ENCODE measurements at places on chromosomes 7 and 10. TPM values are rescaled to one million over a fixed set of nuclear protein-coding genes. Genes with fewer than 3 reads are reported as not detected.

The VSTM4 gene
- 1.8 TPM for total RNA-seq

The GPR85 gene
- total RNA-seq = 3.1 TPM

DNA sequence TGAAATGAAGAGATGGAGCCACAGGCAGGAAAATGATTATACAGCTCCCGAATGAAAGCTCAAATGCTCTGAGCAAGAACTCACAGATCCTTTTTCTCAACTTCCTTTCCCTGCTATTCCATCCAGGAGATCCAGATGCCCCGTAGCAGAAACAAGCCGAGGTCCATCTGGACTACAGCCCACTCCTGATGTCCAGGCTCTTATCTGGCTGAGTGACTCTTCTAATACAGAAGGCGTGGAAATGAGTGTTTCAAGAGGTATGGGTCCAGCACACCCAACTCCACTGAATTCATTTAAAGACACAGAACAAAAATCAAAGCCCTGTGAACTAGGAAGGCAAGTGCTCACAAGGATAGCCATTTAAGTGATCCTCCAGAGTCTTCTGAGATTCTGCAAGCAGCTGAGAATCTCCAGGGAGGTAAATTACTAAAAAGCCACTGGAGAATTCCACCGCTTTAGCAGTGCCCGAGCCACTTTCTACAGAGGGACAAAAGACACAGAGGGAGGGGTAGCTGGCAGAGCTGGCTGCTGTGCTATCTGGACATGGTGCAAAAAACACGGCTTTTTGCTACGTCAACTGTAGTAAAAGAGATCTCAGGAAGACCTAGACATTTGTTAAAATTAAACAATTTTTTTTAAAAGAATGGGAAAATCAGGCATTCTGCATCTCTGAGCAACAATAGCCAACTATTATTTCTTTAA lies 24.5 kb downstream of the FAM171A1 start:
- no peak for DNase-seq
- H3K4me3 ChIP-seq = no peak overlapping the region
- H3K4me1 ChIP-seq = no peaks in the 10 kb centered on the region
- no peaks in the 10 kb centered on the region for H3K36me3 ChIP-seq
- H3K27ac ChIP-seq = no peak overlapping the region
- H3K27me3 ChIP-seq = no peaks in the 10 kb centered on the region

GRCh38 chr7:76403780-76404494 lies 5.6 kb downstream of the SSC4D start:
- no peaks in the 10 kb centered on the region for H3K4me1 ChIP-seq
- DNase-seq = no peak
- no peaks in the 10 kb centered on the region for H3K27me3 ChIP-seq
- no peaks in the 10 kb centered on the region for H3K36me3 ChIP-seq
- no peak overlapping the region for H3K4me3 ChIP-seq
- H3K27ac ChIP-seq = no peak overlapping the region

- no peaks in the 10 kb centered on the region for H3K4me1 ChIP-seq
- no peaks in the 10 kb centered on the region for H3K27me3 ChIP-seq
- DNase-seq = no peak
- H3K36me3 ChIP-seq = no peaks in the 10 kb centered on the region
- no peak overlapping the region for H3K27ac ChIP-seq
Measured at GRCh38 chr7:16926283-16926682, 44.5 kb upstream of the AGR3 start.

GRCh38 chr10:6418613-6419216 lies 161.4 kb downstream of the PRKCQ start:
- H3K4me1 ChIP-seq = no peaks in the 10 kb centered on the region
- no peak overlapping the region for H3K4me3 ChIP-seq
- no peak for DNase-seq
- no peaks in the 10 kb centered on the region for H3K27me3 ChIP-seq

DNA sequence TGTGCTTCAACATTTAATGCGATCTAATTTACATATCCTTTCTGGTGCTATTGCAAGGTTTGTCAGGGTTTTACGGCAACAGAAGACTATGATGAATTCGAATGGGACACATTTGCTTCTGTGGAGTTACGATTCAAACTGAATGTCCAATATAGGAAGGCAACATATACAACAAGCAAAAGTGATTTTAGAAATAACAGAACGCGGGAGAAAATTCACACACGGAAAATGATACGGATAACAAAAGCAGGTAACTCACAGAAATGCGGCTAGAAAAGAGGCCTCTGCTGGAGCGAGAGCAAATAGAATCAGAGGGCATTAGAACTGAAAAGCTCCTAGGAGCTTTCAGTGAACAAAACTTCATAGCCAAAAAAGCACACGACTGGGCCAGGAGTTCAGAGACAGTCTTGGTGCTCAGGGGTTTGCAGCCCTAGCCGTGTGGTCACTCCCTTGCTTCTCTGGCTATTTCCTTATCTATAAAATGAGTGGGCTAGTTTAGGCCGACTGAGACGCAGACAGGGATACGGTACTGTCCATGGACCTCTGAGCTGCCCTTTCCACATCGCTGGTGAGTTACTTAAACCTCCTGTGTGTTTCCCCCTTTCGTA lies 557 bp upstream of the TAX1BP1 start:
- no peaks in the 10 kb centered on the region for H3K27me3 ChIP-seq
- DNase-seq = no peak
- H3K4me1 ChIP-seq = peaks cover 18% of the 10 kb centered on the region
- peak overlapping the region; percentile 96 for H3K4me3 ChIP-seq
- peak overlapping the region; percentile 97 for H3K27ac ChIP-seq

DNA sequence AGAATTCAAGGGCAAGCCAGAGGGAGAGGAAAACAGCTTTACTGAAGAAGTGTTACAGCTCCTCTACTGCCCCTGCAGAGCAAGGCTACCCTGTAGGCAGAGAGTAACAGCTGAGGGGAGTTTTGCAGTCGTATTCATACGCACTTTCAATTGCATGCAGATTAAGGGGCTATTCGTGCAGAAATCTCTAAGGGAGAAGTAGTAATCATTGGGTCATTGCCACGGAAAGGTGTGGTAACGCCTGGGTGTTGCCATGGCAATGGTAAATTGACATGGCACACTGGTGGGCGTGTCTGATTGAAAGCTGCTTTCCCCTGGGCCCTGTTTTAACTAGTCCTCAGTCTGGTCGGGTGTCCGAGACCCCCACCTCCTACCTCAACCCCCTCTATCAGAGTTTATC lies 227.2 kb downstream of the NSUN6 start:
- no peaks in the 10 kb centered on the region for H3K4me1 ChIP-seq
- H3K4me3 ChIP-seq = no peak overlapping the region
- H3K27me3 ChIP-seq = no peaks in the 10 kb centered on the region
- no peak overlapping the region for H3K27ac ChIP-seq

DNA sequence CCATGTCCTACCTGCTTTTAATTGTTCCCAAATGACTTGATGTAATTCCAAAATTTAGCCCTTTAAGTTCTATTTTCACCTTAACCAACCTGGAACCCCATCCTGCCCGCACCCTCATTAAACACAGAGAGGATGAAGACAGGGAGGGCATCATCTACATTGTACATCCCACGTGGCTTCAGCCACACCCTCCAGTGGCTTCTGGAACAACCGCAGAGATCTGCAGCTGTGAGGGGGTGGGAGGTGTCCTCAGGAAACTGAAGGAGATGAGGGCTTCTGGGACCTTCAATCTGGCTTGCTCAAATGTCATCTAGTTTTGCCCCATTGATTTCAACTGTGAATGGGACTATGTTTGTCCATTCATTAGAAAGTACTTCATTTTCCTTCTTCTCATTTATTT lies 39.0 kb downstream of the AKR1B1 start:
- H3K27me3 ChIP-seq = no peaks in the 10 kb centered on the region
- no peak overlapping the region for H3K4me3 ChIP-seq
- no peaks in the 10 kb centered on the region for H3K4me1 ChIP-seq
- no peak overlapping the region for H3K27ac ChIP-seq
- DNase-seq = no peak

The ADIRF gene
- total RNA-seq = 41.6 TPM

GRCh38 chr7:34493752-34494151 lies 164.3 kb upstream of the NPSR1 start:
- no peak overlapping the region for H3K4me3 ChIP-seq
- H3K27ac ChIP-seq = no peak overlapping the region
- no peaks in the 10 kb centered on the region for H3K27me3 ChIP-seq

- no peaks in the 10 kb centered on the region for H3K27me3 ChIP-seq
- peak within 1 kb of the TSS; percentile 81 for H3K27ac ChIP-seq
- H3K36me3 ChIP-seq = no peaks in the 10 kb centered on the region
- DNase-seq = peak; percentile 79
- peak within 1 kb of the TSS; percentile 93 for H3K4me3 ChIP-seq
- H3K4me1 ChIP-seq = peaks cover 19% of the 10 kb centered on the region
Measured at GRCh38 chr7:72924733-72925545, at the start of gene POM121. Gene POM121, plus strand, starts transcription at chr7:72925095. Its CDS starts 27 bp downstream, at chr7:72925122.

DNA sequence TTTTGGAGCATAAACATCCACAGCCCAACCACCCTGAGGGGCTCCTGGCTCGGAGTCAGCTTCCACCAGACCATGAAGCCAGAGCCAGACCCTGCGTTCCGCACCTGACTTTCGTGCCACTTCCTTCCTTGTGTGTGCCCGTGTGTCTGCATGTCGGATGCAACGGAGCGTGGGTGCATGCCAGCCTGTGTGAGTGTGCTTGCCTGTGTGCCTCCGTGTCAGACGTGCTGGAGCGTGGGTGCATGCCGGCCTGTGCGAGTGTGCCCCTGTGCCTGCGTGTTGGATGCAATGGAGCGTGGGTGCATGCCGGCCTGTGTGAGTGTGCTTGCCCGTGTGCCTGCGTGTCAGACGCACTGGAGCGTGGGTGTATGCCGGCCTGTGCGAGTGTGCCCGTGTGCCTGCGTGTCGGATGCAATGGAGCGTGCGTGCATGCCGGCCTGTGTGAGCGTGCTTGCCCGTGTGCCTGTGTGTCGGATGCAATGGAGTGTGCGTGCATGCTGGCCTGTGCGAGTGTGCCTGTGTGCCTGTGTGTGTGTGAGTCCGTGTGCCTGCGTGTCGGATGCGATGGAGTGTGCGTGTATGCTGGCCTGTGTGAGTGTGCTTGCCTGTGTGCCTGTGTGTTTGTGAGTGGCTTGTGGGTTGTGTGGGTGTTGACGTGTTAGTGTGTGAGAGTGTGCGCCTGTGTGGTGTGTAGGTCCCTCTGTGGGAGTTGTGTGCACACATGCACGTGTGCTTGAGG lies 28.1 kb upstream of the KNDC1 start:
- no peak overlapping the region for H3K27ac ChIP-seq
- no peaks in the 10 kb centered on the region for H3K4me1 ChIP-seq
- no peaks in the 10 kb centered on the region for H3K36me3 ChIP-seq
- DNase-seq = no peak
- H3K27me3 ChIP-seq = no peaks in the 10 kb centered on the region

The WASHC2A gene
- total RNA-seq = 21.6 TPM

DNA sequence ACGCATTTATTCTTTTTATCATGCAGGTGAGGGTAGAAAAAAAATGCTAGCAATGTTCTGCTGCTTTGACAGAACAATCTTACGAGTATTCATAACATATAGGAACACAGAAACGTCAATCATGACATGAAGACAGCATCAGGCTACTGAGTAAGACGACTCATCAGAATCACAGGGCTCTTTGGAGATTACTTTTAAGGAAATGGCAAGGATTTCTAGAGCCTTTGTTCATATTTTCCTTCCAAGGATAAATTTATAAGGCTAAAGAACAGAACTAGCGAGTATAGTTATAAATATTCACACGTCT lies 39.8 kb upstream of the DNAJC1 start:
- no peak overlapping the region for H3K27ac ChIP-seq
- DNase-seq = no peak
- no peaks in the 10 kb centered on the region for H3K36me3 ChIP-seq
- H3K27me3 ChIP-seq = no peaks in the 10 kb centered on the region
- no peaks in the 10 kb centered on the region for H3K4me1 ChIP-seq
- no peak overlapping the region for H3K4me3 ChIP-seq

DNA sequence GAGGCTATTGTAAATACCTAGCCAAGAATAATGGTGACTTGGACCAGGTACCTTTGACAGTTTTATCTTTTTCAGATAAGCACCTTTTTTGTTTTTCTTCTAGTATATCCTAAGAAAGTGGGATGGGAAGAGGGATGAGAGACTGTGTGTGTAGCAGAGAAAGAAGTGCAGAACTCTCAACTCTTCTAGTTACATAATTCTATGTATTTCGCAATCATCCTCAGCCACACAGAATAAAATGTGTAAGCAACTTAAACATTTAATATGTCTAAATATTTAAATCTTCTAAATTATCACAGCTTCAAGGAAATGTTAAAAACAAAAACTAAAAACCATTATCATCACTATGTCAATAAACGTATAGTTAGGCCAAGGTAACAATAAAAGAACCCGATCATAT lies 42.6 kb upstream of the GSAP start:
- no peak overlapping the region for H3K27ac ChIP-seq
- H3K4me1 ChIP-seq = no peaks in the 10 kb centered on the region
- H3K27me3 ChIP-seq = no peaks in the 10 kb centered on the region
- DNase-seq = no peak
- H3K36me3 ChIP-seq = no peaks in the 10 kb centered on the region

DNA sequence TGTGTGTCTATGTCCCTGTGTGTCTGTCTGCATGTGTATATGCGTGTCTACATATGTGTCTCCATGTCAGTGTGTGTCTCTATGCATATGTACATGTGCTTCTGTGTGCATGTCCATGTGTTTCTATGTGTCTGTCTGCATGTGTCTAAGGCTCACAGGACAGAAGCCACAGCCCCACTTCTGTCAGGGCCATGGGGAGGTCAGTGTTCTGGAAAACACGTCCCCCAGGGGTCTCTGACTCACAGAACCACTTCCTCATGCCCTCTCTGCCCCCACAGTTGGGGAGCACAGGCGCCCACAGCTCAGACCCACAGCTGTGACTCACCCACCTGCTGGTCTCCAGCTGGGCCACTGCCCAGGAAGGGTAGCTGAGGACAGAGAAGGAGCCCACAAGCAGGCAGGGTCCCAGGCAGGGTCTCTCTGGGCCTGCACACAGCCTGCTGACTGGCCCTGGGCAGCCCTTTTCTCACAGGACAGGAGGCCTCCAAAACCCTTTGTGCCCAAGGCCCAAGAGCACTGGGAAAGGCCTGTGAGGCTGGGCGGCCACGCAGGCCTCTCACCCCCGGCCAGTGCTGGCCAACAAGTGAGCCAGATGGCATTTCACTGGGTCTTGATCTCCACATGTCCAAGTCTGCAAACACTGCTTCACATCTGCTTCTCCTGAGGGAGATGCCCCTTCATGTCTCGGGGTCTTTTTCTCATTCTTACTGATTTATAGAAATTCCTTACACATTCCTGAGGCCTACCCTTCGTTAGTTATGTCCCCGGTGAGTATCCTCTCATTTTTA lies 102.9 kb upstream of the FAM20C start:
- DNase-seq = peak; percentile 63
- no peak overlapping the region for H3K4me3 ChIP-seq
- no peaks in the 10 kb centered on the region for H3K27me3 ChIP-seq
- peak overlapping the region; percentile 60 for H3K27ac ChIP-seq

DNA sequence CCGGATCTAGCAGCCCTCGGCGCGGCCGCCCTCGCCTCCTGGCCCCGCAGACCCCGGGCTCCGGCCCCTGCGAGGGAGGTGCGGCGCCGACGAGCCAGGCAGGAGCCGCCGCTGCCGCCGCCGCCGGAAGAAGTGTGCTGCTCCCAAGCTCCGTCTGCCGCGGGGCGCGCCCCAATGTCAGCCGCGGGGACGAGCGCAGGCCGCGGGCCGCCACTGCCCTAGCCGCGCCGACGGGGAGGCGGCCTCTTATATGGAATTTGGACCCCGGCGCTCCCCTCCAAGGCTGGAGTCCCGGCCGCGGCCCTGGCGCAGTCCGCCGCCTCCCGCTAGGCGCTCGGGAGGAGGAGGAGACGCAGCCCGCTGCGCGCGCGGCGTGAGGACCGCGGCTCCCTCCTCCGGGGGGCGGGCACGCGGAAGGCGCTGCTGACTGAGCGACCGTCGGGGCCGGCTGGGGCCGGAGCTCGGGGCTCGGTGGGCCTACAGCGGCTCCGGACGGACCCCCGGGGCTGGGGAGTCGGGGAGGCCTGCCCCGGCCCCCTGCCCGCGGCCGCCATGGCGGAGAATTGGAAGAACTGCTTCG lies at the start of gene TRIM8:
TRIM8 (plus strand) TSS at position 414 of the 580 bp plus-strand sequence; CDS start at position 553, 139 bp downstream.
- peak within 1 kb of the TSS; percentile 90 for H3K4me3 ChIP-seq
- no peaks in the 10 kb centered on the region for H3K27me3 ChIP-seq
- H3K4me1 ChIP-seq = peaks cover 35% of the 10 kb centered on the region
- peak within 1 kb of the TSS; percentile 99 for H3K27ac ChIP-seq
